ENCODE measurements at places on chromosomes 4 and X. TPM values are rescaled to one million over a fixed set of nuclear protein-coding genes. Genes with fewer than 3 reads are reported as not detected.

PAGE2B gene
- total RNA-seq = not detected

PHKA1 gene
- total RNA-seq = 4.8 TPM

GRCh38 chrX:24093746-24094145 is 39.0 kb downstream of the EIF2S3 start:
- DNase-seq = no peak
- no peak overlapping the region for H3K27ac ChIP-seq
- H3K4me3 ChIP-seq = no peak overlapping the region
- no peaks in the 10 kb centered on the region for H3K27me3 ChIP-seq
- no peaks in the 10 kb centered on the region for H3K36me3 ChIP-seq
- H3K4me1 ChIP-seq = no peaks in the 10 kb centered on the region

S100G gene
- total RNA-seq = not detected

DNA sequence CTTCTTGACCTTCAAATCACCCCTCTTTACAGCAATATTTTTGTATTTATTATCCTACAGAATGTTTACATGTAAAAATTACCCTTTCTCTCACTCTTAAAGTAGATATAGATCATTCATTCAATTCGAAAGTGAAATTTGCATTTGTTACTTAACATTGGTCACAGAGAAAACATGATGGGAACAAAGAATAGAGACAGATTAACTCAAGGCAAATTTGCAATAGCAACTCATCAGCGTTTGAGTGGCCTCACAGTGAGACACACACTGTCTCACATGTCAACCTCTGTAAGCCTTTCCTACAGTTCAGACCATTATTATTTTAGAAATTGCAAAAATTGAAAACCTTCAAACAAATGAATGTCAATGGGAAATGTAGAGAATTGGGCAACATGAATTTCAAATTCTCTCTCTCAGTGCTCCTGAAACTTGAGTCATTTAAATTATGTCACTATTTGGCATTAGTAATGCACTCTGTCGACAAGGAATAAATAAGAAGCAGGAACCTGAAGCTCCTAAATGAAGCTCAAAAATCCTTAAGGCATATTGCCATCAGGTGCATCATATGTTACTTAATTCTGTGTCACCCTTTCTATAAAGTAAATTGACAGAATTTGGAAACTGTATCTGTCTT is 148.3 kb upstream of the ANXA10 start:
- no peaks in the 10 kb centered on the region for H3K4me1 ChIP-seq
- H3K4me3 ChIP-seq = no peak overlapping the region
- H3K36me3 ChIP-seq = no peaks in the 10 kb centered on the region
- no peak for DNase-seq
- H3K27me3 ChIP-seq = no peaks in the 10 kb centered on the region

GRCh38 chr4:117491516-117491915 is 406.1 kb upstream of the TRAM1L1 start:
- H3K4me3 ChIP-seq = no peak overlapping the region
- no peak overlapping the region for H3K27ac ChIP-seq

ARHGAP4 gene
- 94.3 TPM for total RNA-seq

- H3K27ac ChIP-seq = peak overlapping the region; percentile 95
- peak overlapping the region; percentile 70 for H3K4me3 ChIP-seq
- H3K36me3 ChIP-seq = peaks cover 32% of the 10 kb centered on the region
- H3K27me3 ChIP-seq = no peaks in the 10 kb centered on the region
- no peak for DNase-seq
These were observed 498 bp downstream of the RBMX start for GRCh38 chrX:136880003-136880451.

DNA sequence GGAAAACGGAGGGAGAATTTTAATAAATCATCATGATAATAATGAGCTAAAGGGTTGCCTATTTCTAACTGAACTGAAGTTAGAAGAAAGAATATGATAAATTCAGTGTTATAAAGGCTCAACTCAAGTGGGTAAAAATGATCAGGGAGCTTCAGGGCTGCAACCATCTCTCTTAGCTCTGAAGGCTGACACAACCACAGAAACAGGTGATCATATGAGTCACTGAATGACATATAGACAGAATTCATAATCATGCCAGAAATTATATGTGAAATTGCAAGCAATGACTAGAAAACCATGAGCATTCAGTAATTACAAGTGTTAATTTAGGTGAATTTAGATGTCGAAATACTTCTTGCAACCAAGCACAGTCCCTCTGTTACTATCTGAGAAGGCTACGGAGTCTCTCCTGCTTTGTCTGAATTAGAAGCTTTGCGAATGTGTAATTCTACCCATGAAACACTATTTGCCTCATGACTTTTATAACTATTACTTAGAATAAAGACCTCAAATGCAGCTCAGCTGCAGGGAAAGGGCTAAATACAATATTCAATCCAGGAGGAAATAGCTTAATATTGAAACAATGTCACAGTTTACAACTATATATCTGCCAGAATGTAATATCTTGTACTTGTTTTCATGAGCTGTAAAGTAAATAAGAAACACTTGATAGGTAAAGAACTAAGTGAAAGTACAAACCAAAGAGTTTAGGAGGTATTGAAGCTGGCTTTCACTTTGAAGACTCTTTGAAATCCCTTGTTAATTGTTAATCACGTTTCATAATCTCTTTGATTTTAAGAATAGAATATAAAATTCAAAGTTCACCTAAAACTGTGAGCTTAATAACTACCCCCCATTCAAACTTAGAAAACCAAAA is 1972.6 kb downstream of the ARAP2 start:
- H3K4me3 ChIP-seq = no peak overlapping the region
- H3K27ac ChIP-seq = no peak overlapping the region
- DNase-seq = no peak
- no peaks in the 10 kb centered on the region for H3K27me3 ChIP-seq
- H3K36me3 ChIP-seq = no peaks in the 10 kb centered on the region

- H3K27me3 ChIP-seq = no peaks in the 10 kb centered on the region
- H3K4me1 ChIP-seq = no peaks in the 10 kb centered on the region
- no peak overlapping the region for H3K4me3 ChIP-seq
- no peaks in the 10 kb centered on the region for H3K36me3 ChIP-seq
These were observed 54.1 kb downstream of the ATRX start for GRCh38 chrX:77731821-77732419.

PGAM4 gene
- total RNA-seq = not detected

- no peak overlapping the region for H3K4me3 ChIP-seq
- no peak overlapping the region for H3K27ac ChIP-seq
- no peaks in the 10 kb centered on the region for H3K4me1 ChIP-seq
- no peak for DNase-seq
These were observed 41.6 kb upstream of the UGT2B7 start for GRCh38 chr4:69054578-69055200.

KIT gene
- total RNA-seq = not detected

- H3K4me1 ChIP-seq = no peaks in the 10 kb centered on the region
- no peaks in the 10 kb centered on the region for H3K27me3 ChIP-seq
- no peak overlapping the region for H3K27ac ChIP-seq
- no peaks in the 10 kb centered on the region for H3K36me3 ChIP-seq
These were observed 32.4 kb downstream of the PPM1K start for GRCh38 chr4:88251924-88252323.

- peaks cover 18% of the 10 kb centered on the region for H3K36me3 ChIP-seq
- no peak overlapping the region for H3K4me3 ChIP-seq
- DNase-seq = no peak
These were observed 14.5 kb upstream of the GTPBP6 start for GRCh38 chrX:332916-333610.

DNA sequence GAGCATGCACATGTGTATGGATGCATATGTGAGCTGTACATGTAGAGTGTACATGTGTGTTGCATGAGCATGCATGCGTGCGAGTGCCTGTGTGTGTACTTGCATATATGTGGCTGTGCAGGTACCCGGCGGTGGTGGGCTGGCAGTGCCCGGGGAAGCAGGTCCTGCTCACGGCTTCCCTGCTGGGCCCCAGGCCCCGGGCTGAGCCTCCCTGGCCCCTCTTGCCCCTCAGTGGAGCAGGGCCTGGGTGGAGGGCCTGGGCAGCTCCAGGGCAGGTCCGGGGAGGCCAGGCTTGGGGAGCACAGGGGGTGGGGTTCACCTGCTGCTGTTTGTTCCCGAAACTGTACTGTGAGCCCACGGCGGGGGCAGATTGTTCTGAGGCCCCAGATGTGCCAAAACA is 9.4 kb downstream of the NAT8L start:
- no peak for DNase-seq
- no peak overlapping the region for H3K4me3 ChIP-seq
- H3K4me1 ChIP-seq = no peaks in the 10 kb centered on the region
- H3K36me3 ChIP-seq = no peaks in the 10 kb centered on the region

- no peaks in the 10 kb centered on the region for H3K36me3 ChIP-seq
- no peak overlapping the region for H3K4me3 ChIP-seq
- no peak for DNase-seq
- no peak overlapping the region for H3K27ac ChIP-seq
- no peaks in the 10 kb centered on the region for H3K4me1 ChIP-seq
These were observed 295.4 kb upstream of the FAM241A start for GRCh38 chr4:111849746-111850284.

DNA sequence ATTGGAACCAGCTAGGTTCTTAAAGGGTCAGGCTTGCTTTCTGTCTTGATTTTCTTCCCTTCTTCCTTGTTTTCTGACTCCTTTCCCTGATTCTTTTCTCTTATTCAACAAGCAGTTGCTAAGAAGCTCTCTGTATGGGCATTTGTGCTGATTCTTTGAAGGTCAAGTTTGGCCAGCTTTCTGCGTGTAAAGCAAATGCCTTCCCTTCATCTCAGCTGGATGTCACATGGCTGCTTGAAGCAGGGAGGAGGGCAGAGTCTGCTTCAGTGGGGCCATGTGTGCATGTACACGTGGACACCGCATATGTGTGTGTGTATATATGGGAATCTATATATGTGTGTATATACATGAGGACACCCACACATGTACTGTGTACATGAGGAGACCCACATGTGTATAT is 139.9 kb upstream of the ATP6AP2 start:
- H3K27me3 ChIP-seq = no peaks in the 10 kb centered on the region
- H3K27ac ChIP-seq = no peak overlapping the region
- H3K36me3 ChIP-seq = no peaks in the 10 kb centered on the region
- H3K4me3 ChIP-seq = no peak overlapping the region
- no peaks in the 10 kb centered on the region for H3K4me1 ChIP-seq
- no peak for DNase-seq

CCNG2 gene
- 27.8 TPM for total RNA-seq

SMPX gene
- not detected for total RNA-seq

CT47C1 gene
- not detected for total RNA-seq

DNA sequence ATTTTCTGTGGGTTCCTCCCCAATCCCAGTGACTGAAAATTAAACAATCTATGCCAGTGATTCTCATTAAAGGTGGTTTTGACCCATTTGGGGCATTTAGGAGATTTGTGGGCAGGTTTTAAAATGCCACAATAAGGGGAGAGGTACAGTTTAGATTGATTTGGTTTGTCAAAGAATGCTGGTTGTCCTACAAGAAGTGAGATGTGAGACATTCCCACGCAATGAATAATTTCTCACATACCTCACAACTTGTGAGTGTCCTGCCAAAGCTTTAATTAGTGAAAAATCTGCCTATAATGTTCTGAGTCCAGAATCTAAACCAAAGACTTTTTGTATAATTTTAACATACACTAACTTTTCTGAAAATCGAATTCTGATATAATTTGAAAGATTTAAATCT is 199.4 kb downstream of the MAPK10 start:
- no peaks in the 10 kb centered on the region for H3K4me1 ChIP-seq
- H3K36me3 ChIP-seq = no peaks in the 10 kb centered on the region
- no peak for DNase-seq
- H3K4me3 ChIP-seq = no peak overlapping the region
- no peaks in the 10 kb centered on the region for H3K27me3 ChIP-seq

TRPC5OS gene
- total RNA-seq = not detected

DNA sequence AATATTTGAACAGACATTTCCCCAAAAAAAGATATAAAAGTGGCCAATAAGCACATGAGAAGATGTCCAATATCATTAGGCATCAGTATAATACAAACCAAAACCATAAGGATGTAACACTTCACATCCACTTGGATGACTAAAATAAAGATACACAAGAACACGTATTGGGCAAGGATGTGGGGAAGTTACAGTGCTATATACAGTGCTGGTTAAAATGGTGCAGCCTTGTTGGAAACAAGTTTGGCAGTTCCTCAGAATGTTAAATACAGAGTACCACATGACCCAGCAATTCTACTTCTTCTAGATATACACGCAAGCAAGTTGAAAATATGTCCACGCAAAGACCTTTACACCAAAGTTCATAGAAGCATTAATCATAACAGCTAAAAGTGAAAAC is 58.9 kb downstream of the HAUS3 start:
- no peaks in the 10 kb centered on the region for H3K36me3 ChIP-seq
- no peak overlapping the region for H3K4me3 ChIP-seq
- DNase-seq = no peak
- no peaks in the 10 kb centered on the region for H3K4me1 ChIP-seq

Data from ascending aorta (tissue), 2 donors.